ENCODE measurements at places on chromosomes 16 and 17. TPM values are rescaled to one million over a fixed set of nuclear protein-coding genes. Genes with fewer than 3 reads are reported as not detected.

ARL17B gene
- total RNA-seq: 15.5 TPM

DNA sequence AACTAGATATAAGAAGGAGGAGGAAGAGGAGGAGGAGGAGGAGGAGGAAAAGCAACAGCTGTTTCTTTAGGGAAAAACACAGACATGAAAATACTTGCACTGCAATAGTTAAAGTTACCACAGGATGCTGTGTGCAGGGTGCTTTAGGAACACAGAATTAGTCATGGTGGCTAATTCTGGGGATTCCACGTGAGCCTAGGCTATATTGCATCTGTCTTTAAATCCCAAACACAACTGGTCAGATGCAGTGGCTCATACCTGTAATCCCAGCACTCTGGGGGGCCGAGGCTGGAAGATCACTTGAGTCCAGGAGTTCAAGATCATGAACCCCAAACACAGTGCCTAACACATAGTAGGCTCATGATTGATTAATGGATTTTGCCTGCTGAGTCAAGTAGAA is 155.3 kb upstream of the C16orf82 start:
- no peak for DNase-seq

GRCh38 chr16:55756963-55757362 is 75.9 kb downstream of the CES1 start:
- DNase-seq: no peak

- DNase-seq: no peak
Measured at GRCh38 chr16:12758031-12758669, 45.5 kb downstream of the CPPED1 start.

DNA sequence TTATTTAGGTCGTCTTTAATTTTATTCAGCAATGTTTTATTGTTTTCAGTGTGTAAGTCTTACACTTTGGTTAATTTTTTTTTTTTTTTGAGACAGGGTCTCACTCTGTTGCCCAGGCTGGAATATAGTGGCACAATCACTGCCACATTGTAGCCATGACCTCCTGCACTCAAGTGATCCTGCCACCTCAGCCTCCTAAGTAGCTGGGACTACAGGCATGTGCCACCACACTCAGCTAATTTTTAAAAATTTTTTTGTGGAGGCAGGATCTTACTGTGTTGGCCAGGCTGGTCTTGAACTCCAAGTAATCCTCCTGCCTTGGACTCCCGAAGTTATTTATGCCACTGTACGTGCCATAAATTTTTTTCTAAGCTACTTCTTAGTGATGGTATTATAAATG is 14.5 kb downstream of the RPS6KB1 start:
- no peak for DNase-seq
